ENCODE measurements at places on chromosomes 5 and 9.

GRCh38 chr9:26399556-26399955 is 493.0 kb downstream of the CAAP1 start:
- DNase-seq = peak; percentile 17

- no peak for DNase-seq
Observed at GRCh38 chr5:128376577-128376976, 161.5 kb downstream of the FBN2 start.

DNA sequence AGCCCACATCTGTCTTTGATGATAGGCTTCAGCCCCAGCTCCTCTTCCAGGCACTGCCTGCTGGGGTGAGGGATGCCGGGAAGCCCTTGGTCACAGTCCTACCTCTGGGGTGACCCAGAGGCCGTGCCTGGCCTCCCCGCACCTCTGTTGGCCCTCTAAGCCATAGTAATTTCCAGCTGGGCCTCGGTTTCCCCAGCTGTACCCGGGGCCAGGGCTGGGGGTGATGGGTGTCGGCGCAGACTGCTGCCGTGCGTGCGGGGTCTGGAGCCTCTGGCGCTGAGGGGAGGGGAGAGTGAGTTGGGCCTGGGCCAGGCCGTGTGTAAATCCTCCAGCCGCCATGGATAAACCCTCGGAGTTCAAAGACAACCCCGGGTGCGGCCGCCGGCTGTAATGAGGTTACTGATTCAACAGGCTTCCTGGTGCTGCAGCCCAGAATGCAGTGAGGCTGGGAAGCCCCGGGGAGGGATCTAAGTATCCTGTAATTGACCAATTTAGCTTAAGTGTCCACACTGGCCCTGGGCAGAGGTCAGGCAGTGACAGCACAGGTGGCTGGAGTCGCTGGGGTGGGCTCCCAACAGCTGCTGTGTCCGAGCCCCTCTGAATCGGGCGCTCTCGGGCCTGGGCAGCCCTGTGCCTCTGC is 7.1 kb downstream of the RXRA start:
- no peak for DNase-seq

DNA sequence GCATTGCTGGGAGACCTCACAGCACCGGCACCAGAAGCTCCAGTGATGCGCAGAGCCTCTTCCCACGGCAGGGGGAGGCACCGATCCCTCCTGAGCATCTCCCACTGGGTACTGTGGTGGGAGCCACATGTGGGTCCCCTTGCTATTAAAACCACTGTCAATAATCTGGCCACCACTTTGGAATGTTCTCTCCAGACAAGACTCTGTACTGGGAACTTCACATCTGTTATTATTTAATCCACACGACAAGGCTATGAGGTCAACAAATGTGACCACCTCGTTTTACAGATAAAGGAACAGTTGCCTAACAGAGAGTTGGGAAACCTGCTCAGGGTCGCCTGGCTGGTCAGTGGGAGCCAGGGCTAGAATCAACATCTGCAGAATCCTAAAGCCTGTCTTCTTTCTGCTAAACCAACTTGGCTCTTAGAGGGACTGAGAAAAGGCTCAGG is 72.7 kb downstream of the EPB41L4B start:
- DNase-seq = no peak

GRCh38 chr5:107293541-107294210 is 377.1 kb downstream of the EFNA5 start:
- no peak for DNase-seq

- no peak for DNase-seq
Observed at GRCh38 chr5:145130996-145131395, 704.1 kb downstream of the PRELID2 start.

- no peak for DNase-seq
Observed at GRCh38 chr9:37710046-37710445, 43.6 kb upstream of the TRMT10B start.

DNA sequence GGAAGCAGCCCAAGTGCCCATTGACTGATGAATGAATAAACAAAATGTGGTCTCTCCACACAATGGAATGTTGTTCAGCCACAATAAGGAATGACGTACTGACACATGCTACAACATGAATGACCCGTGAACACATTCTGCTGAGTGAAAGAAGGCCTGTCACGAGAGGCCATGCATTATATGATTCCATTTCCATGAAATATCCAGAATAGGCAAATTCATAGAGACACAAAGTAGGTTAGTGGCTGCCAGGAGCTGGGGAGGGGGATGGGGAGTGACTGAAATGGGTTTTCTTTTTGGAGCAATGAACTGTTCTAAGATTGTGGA is 41.4 kb downstream of the BICD2 start:
- peak; percentile 32 for DNase-seq

- no peak for DNase-seq
Observed at GRCh38 chr9:2741441-2742158, 24.3 kb downstream of the KCNV2 start.

DNA sequence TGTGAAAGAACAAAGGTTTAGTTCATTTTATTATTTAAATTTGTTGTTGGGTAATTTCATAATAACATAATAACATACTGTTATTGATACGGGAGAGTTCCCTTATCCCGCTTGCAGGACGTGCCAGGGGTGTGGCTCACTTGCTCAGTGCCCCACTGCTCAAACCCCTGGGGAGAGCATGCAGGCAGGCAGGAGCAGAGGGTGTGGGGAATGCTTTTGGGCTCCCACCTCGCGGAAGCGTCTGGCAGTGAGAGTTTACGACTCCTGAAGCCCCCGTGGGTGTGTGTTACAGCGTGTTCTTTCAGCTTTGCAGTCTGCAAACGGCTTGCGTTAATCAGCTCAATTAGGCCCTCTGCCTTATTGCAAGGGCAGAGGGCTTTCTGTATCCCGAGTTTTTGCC is 675.9 kb downstream of the SEMA5A start:
- no peak for DNase-seq

- DNase-seq = peak; percentile 67
Observed at GRCh38 chr5:172284611-172284980, 1.0 kb upstream of the UBTD2 start.

Data from skin of body (tissue), 3 donors.